GM20000 (cell line): ENCODE measurements at places on chromosomes 5 and 9.

GRCh38 chr9:1005043-1005667 lies 28.7 kb downstream of the DMRT3 start:
- DNase-seq, result peak; percentile 60

DNA sequence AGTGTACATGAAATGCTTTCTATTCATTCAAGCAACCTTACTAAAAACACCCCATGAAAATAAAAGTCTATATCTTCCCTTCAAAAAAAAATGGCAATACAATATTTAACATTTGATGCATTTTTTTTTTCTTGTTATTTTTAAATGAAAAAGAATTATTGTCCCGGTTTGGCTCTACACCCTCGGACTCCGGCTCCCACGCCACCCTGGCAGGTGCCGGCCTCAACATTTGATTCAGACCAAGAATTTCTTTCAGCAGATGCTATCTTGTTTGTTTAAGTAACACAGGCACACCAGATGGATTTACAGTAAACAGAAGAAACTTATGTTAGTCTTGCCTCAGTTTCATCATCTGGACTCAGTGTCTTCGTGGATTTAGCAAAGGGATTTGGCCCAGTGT lies 146.8 kb downstream of the PRKACG start:
- no peak for DNase-seq

DNA sequence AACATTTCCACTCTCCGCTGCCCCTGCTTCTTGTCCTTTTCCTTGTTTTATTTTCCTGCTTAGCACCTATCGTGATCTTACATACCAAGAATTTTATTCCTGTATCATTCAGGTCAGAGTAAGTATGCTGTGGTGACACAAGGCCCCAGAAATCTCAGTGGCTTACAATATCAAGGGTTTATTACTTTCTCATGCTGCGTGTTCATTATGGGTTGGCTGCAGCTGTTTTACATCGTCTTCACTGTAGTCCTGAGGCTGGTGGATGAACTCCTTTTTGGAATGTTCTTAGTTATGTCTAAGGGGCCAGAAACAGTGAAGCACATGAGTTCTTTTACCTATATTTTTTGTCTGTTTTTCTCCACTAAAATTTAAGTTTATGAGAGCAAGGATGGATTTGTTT lies 51.2 kb downstream of the FCHO2 start:
- no peak for DNase-seq

GRCh38 chr9:567128-567746 lies 274.3 kb upstream of the DMRT1 start:
- DNase-seq, result peak; percentile 53

DNA sequence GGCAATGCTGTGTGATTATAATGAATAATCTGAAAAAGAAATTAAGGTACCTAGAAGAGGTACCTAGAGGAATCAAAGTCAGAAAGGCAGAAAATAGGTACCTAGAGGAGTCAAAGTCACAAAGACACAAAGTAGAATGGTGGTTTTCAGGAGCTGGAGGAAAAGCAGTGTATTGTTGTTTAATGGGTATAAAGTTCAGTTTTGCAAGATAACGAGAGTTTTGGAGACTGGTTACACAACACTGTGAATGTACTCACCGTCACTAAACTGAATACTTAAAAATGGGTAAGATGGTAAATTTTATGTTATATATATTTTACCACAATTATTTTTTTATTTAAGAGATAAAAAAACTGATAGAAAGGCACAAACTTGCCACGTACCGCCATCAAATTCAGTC lies 57.0 kb downstream of the FBXL17 start:
- DNase-seq, result no peak

DNA sequence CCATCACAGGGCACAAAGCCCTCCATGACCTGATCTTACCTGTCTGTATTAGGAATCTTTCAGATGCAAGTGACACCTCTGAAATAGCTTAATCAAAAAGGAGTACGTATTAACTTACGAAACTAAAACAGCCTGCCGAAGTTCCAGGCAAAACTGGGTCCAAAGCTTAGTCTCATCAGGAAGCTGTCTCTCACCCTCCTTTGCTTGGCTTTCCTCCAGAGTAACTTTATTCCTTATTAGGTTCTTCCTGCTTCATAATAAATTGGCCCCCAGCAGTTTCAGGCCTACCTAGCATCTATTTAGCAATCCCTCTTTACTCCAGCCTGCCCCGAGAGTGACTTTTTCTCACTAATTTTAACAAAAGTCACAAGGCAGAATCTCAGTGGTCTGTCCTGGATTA lies 58.4 kb upstream of the STK32A start:
- DNase-seq, result no peak

GRCh38 chr5:66540078-66540477 lies 56.1 kb upstream of the MAST4 start:
- DNase-seq, result no peak

DNA sequence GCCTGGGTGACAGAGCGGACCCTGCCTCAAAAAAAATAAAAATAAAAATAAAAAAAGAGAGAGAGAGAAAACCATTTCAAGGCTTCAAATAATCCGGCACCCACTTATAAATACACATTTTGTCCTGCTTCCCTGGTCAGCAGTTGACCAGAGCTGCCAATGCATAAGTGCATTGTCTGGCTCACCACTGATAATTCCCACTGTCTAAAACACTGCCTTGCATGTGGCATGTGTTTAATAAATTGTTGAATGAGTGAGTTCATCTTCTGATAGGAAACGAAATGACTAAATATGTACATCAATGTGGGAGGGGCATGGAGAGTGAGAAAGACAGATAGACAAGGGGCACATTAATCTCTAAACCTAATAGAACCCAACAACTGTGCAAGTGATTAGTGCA lies 42.9 kb downstream of the MEGF10 start:
- DNase-seq, result no peak

GRCh38 chr9:136740971-136741882 lies 1.5 kb downstream of the LCN10 start:
- no peak for DNase-seq

DNA sequence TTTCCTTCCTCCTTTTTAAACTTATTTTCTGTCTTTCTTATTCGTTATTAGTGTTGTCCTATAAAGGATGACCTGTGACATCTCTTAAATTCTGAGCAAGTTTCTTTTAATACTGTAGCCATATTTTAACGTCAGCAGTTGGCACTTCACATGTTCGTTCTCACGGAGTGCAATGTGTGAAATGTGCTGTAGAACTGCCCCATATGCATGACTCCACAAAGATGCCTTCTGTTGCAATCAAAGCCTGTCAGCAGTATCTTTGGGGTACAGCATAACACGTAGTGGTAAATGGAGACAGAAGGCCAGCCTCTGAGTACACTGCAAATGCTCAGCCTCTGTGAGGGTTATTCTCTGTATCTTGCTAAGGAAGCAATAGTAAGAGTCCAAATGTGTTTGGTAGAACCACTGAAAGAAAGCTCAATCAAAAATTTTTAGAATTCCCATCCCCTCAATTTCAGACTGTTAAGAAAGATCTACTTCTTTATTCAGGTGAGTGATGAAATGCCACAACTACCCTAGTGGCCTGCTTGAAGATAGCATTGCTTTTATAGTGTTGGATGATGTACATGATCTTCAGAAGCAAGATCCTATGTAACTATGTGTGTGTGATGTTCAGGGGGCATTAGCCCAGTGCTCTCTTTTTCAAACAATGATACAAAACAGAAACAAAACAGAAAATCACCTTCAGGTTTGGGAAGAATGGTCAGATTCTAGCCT lies 277.7 kb downstream of the TMEM167A start:
- DNase-seq, result no peak

DNA sequence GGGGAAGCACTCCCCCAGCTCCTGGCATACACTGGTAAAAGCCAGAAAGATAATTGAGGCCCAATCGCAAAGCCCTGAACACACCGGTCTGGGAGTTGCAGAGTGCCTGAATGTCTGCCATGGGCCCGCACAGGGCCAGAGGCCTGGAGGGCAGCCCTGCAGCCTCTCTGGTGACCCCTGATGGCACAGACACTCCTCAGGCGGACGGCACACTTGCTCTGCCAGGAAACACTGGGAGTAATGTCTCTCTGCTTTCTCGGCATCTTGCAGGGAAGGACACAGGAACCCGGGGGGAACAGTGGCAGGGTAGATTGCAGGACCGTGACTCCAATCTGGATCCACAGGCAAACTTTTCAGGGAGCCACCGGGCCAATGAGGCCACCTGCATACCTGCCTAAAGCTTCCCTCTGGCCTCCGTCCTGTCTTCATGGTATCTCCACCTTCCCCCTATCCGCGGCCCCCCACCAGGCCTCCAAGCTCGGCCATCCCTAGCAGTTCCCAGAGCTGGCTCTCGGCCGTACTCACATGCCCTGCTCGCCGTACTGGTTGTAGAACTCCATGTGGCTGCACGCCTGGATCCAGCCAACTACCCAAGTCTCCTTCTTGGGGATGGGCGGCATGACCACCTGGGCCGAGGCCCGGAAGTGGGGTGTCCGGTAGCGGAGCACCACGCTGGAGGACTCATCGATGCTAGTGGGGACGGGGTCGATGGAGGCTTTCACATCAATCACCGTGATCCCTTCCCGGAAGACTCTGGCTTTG lies 797 bp downstream of the FAM78A start:
- peak; percentile 73 for DNase-seq

DNA sequence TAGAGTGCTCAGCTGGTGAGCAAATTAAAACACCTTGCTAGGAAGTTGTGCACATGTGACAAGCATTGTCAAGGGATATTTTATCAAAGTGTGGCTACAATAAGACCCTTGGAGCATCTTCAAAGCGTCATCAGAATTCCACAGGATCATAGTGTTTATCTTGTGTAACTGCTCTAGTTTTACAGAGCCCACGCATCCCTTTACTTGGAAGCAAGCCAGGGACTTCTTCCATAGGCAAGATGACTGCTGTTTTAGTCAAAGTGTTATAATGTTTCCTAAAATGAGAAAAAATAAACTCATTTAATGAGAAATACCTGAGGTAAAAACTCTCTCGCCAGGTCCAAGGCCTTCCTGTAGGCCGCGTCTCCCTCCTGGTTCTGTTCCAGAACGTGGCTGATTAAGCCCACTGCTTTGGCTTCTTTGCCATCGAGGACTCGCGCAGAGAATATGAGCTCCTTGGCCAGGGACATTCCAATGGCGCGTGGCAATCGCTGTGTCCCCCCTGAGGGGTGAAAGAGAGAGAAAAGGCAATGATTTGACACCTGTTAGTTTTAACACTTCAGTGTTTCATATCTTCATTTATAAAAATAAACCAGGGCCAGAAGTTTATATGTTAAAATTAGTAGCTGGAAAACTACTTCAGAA lies 141.1 kb downstream of the AUH start:
- no peak for DNase-seq

DNA sequence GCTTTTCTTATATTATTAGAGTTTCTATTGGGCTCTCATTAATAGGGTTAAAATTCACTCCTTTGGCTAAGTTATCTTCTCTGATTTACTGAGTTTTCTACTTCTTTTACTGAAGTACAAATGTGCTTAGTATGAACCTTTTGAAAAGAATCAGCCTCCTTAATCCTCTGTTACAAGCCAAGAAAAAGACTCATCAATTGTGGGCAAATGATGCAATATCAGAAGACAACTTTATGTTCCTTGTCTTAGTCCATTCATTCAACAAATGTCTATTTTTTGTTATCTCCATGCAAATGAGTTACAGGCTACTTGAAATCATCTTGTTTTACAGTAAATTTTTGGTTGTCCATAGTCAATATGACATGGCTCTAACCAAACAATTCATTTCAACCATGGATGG lies 40.3 kb downstream of the SNCAIP start:
- DNase-seq, result no peak

- DNase-seq, result no peak
Measured at GRCh38 chr5:157212307-157212706, 31.7 kb downstream of the ITK start.

DNA sequence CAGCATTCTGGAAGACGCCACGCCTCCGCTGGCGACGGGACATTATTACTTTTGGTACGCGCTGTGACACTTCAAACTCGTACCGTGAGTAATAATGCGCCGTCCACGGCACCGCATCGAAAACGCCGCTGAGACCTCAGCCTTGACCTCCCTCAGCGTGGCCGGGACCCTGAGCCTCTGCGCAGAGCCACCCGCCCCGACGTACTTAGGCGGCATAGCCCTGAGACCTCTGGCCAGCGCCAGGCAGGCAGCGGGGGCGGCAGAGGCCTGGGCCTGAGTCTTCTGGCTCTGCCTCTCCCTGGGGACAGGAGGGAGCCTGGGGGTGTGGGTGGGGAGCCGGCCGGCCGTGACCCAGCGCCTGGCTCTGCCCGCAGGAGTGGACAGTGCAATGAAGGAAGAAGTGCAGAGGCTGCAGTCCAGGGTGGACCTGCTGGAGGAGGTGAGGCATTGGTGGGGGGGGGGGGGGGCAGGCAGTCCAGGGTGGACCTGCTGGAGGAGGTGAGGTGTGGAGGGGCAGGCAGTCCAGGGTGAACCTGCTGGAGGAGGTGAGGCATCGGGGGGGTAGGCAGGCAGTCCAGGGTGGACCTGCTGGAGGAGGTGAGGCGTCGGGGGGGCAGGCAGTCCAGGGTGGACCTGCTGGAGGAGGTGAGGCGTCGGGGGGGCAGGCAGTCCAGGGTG lies 8.0 kb downstream of the EGFL7 start:
- DNase-seq, result no peak

DNA sequence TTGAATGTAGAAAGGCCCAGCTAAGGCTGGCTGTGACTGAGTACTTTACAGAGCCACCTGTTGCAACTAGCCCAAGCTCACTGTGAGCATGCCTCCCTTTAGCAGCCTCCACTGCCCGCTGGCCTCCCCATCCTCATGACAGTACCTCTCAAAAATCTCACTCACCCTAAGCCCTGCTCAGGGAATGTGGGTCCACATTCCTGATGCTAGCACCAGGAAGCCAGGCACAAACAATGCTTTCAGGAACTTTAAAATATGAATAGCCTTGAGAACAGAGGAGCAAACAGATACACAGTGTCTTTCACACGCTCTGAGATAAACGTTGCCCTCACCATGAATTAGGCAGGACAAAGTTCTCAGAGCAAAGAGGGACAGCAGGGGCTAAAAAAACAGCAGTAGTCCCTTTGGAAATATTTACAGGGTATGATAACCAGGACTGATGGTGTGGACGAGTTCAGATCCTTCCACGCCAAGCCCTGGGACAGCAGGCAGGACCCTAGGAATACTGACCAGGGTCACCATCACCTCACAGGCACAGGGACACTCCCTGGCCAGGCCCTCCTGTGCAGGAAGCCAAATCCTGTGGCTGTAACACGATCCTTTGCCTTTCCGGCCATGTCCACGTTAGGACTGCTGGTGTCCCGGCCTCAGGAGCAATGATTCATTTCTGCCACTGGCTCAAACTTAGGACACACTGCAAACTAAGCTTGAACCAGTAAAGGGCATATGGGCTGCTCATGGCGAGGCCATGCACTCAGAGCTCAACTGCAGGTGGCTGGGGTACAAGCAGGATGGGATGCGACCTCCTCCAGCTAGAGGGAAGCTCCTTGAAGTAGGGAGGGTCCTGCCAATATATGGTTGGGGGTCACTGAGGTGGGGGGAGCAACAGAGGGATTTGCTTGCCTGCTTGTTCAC lies 9.6 kb downstream of the ACSL6 start:
- DNase-seq, result no peak

- DNase-seq, result peak; percentile 38
Measured at GRCh38 chr5:158039911-158040347, 181.0 kb upstream of the CLINT1 start.

DNA sequence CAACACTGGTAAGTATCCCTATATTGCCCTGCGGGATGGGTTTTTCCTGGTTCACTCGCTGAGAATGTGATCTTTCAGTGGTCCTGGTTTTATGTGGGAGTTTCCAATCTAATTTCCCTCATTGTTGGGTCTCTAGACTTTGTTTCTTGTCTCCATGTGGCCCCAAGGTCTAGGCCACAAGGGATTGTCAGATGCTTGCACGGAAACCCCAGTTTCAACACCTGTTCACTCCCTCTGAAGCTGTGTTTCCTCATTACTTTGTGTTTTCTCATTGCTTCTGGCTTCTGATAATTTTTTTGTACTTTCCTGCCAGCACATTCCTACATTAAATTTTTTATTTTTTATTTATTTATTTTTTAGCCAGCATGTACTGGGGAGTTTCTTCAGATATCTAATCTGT lies 191.5 kb downstream of the TTLL11 start:
- no peak for DNase-seq
